ENCODE measurements at places on chromosomes 12 and 14. TPM values are rescaled to one million over a fixed set of nuclear protein-coding genes. Genes with fewer than 3 reads are reported as not detected.

Gene TCTN1
- 38.8 TPM for total RNA-seq

Gene C12orf50
- total RNA-seq = 0.20 TPM

- no peak overlapping the region for H3K27ac ChIP-seq
- no peaks in the 10 kb centered on the region for H3K27me3 ChIP-seq
- H3K4me3 ChIP-seq = no peak overlapping the region
- no peaks in the 10 kb centered on the region for H3K36me3 ChIP-seq
- H3K4me1 ChIP-seq = no peaks in the 10 kb centered on the region
- no peak for DNase-seq
These were observed 830.1 kb upstream of the MGAT4C start for GRCh38 chr12:87086118-87086891.

GRCh38 chr12:31322801-31323207 lies 3.1 kb downstream of the SINHCAF start:
- H3K36me3 ChIP-seq = no peaks in the 10 kb centered on the region
- no peaks in the 10 kb centered on the region for H3K27me3 ChIP-seq
- DNase-seq = no peak
- H3K27ac ChIP-seq = peak overlapping the region; percentile 96
